ENCODE measurements at places on chromosomes 3 and 15. TPM values are rescaled to one million over a fixed set of nuclear protein-coding genes. Genes with fewer than 3 reads are reported as not detected.

DNA sequence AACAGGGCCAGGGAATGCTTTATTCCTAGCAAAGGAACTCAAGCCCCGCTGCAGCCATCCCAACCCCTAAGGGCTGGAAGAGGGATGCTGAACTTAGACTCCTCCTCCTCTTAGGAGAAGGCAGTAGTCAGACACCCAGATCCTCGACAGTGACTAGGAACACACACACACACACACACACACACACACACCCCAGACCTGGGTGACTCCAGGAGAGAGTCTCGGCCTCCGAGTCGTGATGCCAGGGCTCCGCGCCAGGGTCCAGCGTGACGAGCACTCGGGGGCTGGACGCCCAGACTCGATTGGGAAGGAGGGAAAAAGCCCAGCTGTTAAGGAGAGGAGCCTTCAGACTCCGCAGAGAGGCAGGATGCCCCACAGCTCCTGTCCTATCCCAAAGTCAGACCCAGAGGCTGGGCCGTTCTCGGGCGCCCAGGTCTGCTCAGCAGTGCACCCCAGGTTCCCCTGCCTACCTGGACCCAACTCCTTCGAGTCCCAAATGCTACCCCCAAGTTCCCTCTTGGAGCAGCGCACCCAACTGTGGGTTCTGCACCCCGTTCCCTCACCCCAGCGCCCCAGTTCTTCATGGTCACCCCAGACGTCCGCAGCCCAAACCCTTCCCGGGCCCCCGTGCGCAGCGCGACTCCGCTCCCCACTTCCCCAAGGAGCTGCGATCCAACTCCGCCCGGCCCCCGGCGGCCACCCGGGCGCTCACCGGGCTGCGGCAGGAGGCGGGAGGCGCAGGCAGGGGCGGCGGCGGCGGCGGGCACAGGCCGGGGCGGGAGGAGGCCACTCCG is 421 bp downstream of the BMF start:
- DNase-seq: no peak

The APEH gene
- 65.4 TPM for total RNA-seq

- no peak for DNase-seq
These were observed 3.4 kb downstream of the HYAL3 start for GRCh38 chr3:50295553-50296431.

The MYO5C gene
- total RNA-seq: 1.2 TPM

- no peak for DNase-seq
These were observed 78.8 kb downstream of the TJP1 start for GRCh38 chr15:29743475-29743874.

GRCh38 chr3:1734494-1735122 is 364.1 kb upstream of the CNTN4 start:
- DNase-seq: no peak

GRCh38 chr3:42980209-42980608 is 1.1 kb downstream of the GASK1A start:
- no peak for DNase-seq

The SHC4 gene
- 5.5 TPM for total RNA-seq

GRCh38 chr3:39136533-39137434 is 16.6 kb downstream of the CSRNP1 start:
- DNase-seq: no peak

GRCh38 chr15:68806220-68807060 is 14.3 kb downstream of the ANP32A start:
- peak; percentile 39 for DNase-seq

GRCh38 chr3:123733805-123734526 is 149.1 kb upstream of the HACD2 start:
- DNase-seq: no peak

DNA sequence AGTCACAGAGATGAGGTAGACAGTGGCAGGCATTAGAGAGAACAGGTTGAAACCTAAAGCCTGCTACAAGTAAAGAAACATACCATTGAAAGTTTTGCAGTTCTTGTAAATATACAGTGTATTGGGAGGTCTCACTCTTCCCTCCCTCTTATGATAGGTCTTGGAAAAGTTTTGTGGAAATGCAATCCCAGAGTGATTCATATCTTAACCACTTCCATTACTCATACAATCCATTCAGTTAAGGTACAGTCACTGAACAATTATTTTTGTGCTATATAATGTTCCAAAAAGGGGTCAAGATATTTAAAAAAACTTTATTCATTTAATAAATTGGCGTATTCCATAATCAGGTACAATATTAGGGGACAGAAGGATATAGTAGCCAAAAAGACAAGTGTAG is 737.7 kb upstream of the ALCAM start:
- DNase-seq: no peak

DNA sequence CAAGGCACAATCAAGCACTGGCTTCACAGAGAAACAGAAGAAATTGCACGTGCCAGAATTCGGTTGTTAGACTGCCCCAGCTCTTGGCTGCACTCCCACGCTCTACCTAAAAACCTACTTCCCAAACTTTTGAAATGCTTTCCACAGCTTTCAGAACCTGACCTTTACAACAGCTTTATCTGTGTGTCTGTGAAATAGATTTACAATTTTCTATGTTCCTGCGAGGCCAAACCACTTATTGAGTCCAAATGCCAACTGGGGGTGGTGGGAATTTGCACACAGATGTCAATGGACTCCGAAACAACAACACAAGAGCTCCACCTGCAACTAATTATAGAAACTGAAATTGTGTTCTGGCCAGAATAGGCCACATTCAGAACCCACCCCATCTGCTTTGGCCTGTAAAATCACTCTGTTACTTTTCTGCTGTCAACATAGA is 44.6 kb downstream of the ERC2 start:
- DNase-seq: no peak

- DNase-seq: no peak
These were observed 30.1 kb upstream of the SLC24A5 start for GRCh38 chr15:48090666-48091065.

DNA sequence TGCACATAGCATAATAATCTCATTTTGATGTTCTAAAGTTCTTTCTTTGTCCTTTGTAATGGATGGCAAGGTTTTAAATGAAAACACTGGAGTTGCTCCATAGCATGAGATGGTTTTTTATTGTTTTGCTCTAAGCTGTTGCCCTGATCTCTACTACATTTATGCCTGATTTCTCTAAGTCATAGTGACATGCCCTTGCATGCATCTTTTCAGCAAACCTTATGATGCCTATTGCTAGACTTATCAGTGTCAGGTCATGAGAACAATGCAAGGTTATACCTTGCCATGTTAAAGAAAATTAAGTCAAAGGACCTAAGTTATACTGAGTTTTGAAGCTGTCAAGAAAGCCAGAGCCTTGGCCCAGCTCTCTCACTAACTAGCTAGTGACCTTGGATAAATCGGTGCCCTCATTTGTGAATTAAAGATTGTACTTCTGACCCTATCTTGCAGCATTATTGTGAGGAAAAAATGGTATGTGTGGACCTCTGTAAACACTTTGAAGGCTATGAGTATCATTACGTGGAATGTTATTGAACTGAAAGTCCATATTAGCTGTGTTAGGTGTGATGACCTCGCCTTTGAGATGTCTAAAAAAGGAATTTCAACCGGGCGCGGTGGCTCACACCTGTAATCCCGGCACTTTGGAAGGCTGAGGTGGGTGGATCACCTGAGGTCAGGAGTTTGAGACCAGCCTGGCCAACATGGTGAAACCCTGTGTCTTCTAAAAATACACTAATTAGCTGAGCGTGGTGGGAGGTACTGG is 256.4 kb upstream of the UBE2E1 start:
- no peak for DNase-seq

DNA sequence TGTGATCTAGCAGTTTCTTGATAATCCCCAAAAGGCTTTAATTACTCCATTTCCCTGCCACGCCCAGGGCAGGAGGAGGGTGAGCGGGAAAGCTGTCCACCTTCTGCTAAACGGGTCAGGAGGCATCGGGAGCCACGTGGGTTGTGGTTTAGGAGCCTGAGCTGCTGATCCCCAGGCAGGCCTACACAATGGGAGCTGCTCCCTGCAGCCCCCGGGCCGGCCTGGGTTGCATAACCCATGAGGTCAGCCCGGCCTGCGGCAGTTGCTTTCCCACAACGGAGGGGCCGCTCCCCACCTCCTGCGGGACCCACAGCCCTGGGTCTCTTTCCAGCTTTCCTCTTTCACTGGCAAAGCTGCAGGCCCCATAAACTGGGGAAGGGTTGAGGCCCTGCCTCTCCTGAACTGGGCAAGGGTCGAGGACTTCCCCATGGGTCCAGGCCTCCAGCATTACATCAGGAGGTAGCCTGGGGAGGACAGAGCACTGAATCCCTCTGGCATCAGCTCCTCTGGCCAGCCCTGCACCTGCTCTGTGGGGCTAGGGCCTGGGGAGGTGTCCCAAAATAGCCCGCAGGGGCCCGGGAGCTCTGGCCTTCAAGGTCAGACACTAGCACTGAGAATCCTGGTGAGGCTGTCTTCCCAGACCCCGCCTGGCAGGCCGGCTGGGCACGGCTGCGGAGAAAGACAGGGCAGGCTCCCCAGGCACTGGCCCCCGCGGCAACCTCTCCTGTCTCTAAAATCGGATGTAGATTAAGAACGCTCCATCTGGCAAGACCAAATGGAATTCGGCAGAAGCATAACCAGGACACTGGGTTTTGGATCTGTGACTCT is 47.3 kb downstream of the ZDHHC19 start:
- DNase-seq: no peak

DNA sequence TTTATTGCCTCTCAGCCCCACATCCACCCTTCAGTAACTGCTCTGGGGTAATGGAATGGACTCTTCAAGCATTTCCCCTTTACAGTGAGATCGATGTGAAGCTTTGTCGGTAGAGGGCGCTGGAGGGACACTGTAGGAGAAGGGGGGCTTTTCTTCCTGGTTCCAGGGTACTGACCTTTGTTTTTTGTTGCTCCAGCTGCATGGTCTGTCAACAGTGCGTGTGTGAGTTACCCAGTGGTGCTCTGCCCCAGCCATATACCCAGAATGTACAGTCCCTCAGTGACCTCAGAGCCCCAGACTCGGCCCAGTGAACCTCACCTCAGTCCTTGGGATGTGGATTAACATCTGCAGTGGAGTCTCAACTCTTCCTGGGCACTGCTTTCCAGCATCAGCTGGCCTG is 180.3 kb upstream of the TSC22D2 start:
- no peak for DNase-seq

DNA sequence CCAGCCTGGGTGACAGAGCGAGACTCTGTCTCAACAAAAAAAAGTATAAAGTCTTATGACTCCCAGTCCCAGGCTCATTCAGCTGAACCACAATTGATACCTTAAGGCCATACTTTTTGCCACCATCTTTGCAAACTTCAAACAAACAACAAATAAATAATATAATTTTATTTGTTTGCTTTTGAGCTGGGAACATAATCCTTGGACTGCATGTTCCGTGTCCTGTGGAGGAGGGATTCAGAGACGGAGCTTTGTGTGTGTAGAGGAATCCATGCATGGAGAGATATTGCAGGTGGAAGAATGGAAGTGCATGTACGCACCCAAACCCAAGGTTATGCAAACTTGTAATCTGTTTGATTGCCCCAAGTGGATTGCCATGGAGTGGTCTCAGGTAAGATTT is 238.6 kb downstream of the ADAMTSL3 start:
- no peak for DNase-seq

GRCh38 chr3:115725800-115726199 is 102.5 kb downstream of the GAP43 start:
- DNase-seq: no peak

- DNase-seq: no peak
These were observed 58.4 kb downstream of the TP63 start for GRCh38 chr3:189689625-189690024.

The CCR9 gene
- 0.16 TPM for total RNA-seq

The MOBP gene
- 0.94 TPM for total RNA-seq

The ARHGEF26 gene
- total RNA-seq: 9.0 TPM

The TM4SF1 gene
- 18.2 TPM for total RNA-seq

GRCh38 chr3:177946048-177946447 is 590.2 kb upstream of the KCNMB2 start:
- DNase-seq: no peak

GRCh38 chr3:195123281-195123691 is 147.7 kb downstream of the XXYLT1 start:
- DNase-seq: no peak

GRCh38 chr15:95690631-95691340 is 639.7 kb upstream of the NR2F2 start:
- no peak for DNase-seq

- no peak for DNase-seq
These were observed 366.1 kb upstream of the ZNF385D start for GRCh38 chr3:22117091-22117490.

DNA sequence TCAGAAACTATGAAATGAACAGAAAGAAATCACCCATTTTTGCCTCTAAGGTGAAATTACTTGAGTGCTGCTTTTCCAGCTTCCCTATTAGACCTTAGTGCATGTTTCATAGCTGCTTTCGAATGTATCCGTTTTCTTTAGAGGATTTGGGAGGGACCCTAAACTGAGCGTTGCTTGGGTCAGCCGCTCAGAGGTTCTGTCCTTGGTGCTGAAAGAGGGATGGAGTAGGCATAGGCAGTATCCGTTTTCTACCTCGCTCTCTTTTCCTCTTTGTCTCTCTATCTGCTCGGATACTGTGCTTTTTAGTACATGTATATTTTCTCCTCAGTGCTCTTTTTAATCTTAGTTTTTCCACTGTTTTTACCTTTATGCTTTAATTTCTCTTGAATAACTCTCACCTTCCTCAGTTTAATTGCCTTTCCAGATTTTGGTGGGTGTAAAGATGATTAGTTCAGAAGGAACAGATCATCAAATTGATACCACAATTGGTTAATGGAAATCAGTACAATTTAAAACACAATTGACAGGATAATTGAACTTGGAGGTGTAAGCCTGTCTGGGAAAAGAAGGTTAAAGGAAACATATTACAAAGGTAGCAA is at the start of gene DRD3:
Gene DRD3, minus strand, starts transcription at position 283 of the 599 bp plus-strand sequence. CDS start 7,060 bp downstream, outside the sequence.
- no peak for DNase-seq

GRCh38 chr15:55700876-55701275 is 42.1 kb downstream of the PRTG start:
- DNase-seq: no peak

GRCh38 chr3:11567516-11568467 is 75.9 kb downstream of the VGLL4 start:
- peak; percentile 39 for DNase-seq

- no peak for DNase-seq
These were observed 241.1 kb downstream of the WNT5A start for GRCh38 chr3:55246033-55246432.

GRCh38 chr3:185789891-185790830 is 34.7 kb downstream of the IGF2BP2 start:
- DNase-seq: no peak

The CD86 gene
- total RNA-seq: 1.7 TPM

The FGF7 gene
- 0.31 TPM for total RNA-seq

GRCh38 chr3:47849699-47850563 is 47.0 kb downstream of the DHX30 start:
- no peak for DNase-seq
